ENCODE measurements at places on chromosomes 1 and 21. TPM values are rescaled to one million over a fixed set of nuclear protein-coding genes. Genes with fewer than 3 reads are reported as not detected.

DNA sequence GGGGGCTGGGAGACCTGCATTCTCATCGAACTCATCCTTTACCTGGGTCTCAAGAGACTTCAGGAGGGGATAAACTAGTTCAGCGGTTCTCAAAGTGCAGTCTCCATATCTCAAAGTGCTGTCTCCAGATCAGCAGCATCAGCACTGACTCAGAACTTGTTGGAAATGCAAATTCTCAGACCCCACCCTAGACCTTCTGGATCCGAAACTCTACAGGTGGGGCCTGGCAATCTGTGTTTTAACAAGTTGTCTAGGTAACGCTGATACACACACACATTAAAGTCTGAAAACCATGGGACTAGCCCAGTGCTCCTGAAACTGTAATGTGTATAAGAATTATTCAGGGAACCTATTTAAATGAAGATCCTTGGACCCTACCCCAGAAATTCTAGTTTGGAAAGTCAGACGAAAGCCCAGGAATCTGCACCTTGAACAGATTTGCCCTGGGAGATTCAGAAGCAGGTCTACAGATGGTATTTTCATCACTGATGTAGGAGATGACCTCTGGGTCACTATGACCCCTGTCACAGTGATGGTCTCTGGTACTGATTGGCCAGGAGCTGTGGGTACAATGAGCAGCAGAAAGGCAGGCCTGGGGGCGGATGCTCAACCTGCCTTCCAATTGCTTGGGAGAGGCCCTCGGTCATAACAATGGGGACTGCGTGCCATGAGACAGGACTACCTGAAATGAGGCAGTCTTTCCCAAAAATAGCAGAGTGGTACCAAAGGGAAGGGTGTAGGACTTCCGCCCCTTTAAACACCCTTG is 127.2 kb downstream of the FAM78B start:
- H3K27ac ChIP-seq = no peak overlapping the region
- no peak for DNase-seq
- no peaks in the 10 kb centered on the region for H3K4me1 ChIP-seq
- no peaks in the 10 kb centered on the region for H3K27me3 ChIP-seq

DNA sequence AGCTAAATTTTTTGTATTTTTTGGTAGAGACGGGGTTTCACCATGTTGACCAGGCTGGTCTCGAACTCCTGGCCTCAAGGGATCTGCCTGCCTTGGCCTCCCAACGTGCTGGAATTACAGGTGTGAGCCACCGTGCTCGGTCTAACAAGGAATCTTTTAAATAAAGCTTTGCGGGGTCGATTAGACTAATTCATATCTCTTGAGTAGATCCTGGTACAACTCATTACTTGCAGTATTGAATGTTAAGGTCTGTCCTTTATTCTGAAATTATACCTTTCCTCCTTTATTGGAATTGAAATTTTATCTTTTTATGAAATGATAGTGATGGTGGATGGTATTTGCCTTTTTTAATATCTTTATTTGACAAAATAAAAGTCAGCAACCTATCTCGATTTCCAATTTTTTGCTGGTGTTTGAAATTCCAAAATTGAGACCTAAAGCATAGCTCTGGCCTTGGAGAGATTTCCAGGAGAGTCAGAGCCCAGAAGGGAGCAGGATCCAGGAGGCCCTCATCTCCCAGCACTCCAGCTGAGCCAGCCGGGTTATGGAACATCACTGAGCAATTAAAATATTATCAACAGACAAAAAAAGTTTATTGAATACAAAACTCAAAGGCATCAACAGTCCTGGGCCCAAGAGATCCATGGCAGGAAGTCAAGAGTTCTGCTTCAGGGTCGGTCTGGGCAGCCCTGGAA is 4.7 kb downstream of the S100A2 start:
- no peak overlapping the region for H3K27ac ChIP-seq
- H3K4me3 ChIP-seq = no peak overlapping the region
- no peak for DNase-seq

CRTC2 gene
- 22.9 TPM for total RNA-seq

MXRA8 gene
- total RNA-seq = 91.8 TPM
